ENCODE measurements at places on chromosomes 6 and 20.

GRCh38 chr20:58081846-58082245, 146.6 kb downstream of the ANKRD60 start:
- DNase-seq = no peak

DNA sequence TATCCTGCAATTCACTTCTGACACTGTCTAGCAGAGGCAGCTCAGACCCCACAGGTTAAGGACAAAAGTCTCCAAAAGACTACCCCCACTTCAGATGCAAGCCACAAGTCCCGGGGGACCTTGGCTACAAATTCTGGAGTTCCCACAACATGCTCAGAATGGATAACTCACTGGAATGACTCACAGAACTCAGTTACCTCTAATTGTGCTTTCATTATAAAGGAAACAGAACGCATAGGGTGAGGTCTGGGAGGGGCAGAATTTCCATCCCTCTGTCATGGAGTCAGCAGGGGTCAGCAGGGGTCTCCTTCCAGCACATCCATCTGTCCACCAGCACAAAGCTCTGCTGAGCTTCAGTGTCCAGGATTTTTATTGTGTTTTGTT, 184.2 kb downstream of the CDH4 start:
- DNase-seq = no peak

GRCh38 chr20:23433628-23434027, 5.9 kb upstream of the CSTL1 start:
- no peak for DNase-seq

GRCh38 chr20:12203981-12204380, 286.3 kb downstream of the BTBD3 start:
- no peak for DNase-seq

DNA sequence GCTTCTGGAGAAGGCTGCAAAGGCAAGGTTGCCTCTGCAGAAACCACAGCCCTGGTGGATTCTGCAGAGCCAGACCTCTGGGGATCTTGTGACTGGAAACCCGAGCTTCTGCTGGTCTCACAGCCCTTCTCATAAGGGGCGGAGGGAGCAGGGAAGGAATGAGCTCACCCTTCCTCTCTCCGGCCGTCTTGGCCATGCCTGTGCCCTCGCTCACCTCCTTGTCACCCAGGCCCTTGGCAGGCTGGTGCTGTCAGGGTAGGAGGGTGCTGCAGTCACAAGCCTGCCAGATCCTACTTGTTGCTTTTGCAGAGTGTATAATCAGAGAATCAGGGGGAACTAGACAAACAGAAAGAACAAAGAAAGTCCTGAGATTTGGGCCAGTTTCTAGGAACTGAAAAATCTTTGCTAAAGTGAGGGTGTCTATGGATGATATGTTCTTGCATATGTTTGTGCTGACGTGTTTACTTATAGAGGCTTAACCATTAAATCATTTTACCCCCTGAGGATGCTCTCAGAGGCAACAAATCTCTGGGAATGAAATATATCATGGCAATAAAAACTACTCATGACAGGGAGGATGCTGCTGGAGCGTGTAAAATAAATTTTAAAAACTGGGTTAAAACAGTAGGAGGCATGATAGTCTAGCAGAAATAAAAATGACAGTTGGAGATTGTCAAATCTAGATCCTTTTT, 244.9 kb upstream of the SOX4 start:
- DNase-seq = no peak

DNA sequence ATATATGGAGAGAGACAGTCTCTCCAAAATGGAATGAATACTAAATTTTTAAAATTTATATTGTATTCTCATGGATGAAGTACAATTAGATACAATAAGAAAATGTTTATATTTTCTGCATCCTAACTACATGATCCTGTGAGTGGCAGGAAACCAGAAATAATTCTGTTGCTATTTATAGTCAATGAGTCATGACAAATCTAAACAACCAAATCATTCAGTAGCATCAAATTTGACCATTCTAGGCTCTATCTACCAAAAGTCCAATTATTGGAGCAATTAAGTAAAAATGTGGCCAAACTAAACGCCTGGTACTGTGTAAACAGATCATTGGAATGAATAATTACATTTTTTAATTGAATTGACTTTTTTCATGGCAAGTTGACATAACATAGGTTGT, 959.8 kb downstream of the EPHA7 start:
- no peak for DNase-seq
